HFF-Myc (cell line): ENCODE measurements at places on chromosomes 7 and 10.

DNA sequence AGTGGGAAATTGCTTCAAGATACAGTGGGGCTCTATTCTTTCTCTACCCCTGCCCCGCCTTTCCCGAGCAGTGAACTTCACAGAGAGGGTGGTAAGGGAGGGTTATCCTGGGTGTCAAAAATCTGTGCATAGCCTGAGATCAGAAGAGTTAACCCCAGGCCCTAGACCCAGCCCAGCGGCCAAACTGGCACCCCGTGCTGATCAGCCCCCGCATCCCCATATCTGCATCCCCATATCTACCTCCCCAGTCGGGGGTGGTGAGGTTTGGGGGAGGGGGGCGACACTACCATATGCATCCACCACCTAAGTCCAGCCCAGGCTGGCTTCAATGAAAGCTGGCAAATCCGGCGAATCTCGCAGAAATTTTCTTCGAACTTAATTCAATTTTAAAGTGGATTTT is 7.0 kb upstream of the DLX6 start:
- DNase-seq: no peak

GRCh38 chr7:55211726-55212125 is 153.4 kb upstream of the LANCL2 start:
- DNase-seq: no peak

- no peak for DNase-seq
These were observed 12.7 kb upstream of the DOCK1 start for GRCh38 chr10:126892226-126893175.

DNA sequence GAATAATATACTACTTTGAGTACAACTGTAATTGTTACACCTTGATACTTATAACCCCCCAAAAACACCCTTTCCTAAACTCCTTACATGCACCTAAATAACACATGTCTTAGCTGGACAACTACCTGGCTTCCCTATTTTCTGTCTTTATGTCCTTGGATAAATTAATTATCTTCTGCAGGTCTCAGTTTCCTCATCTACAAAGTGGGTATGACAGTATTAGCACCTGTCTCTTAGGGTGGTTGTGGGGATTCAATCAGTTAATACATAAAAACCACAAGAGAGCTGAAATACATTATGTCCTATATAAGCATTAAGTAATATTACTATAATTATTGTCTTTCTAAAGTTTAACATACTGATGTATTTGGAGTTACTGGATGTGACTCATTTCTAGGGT is 10.8 kb downstream of the STEAP2 start:
- no peak for DNase-seq

DNA sequence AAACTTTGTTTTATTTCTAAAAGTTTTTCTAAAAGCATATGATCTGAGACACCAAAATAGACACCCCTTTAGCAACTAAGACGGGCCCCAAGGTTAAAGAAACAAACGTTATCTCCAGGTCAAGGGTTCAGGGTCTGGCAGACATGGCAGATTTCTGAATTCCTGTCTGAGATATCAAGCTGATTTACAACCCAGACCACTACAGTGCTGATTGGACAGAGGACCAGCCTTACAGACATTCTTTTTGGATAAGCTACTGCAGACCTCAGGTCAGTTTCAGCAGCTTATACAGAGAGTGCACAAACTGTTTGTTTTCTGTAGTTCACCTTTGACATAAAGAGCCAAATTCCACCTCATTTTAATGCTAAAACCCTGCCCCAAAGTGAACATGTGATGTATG is 34.8 kb downstream of the SVOPL start:
- no peak for DNase-seq

- no peak for DNase-seq
These were observed 43.0 kb downstream of the KCNH2 start for GRCh38 chr7:150935149-150935548.

GRCh38 chr7:32957326-32958045 is at the start of gene FKBP9:
Gene FKBP9 (plus strand): TSS chr7:32957440. CDS start chr7:32957574, 134 bp downstream.
- DNase-seq: no peak

DNA sequence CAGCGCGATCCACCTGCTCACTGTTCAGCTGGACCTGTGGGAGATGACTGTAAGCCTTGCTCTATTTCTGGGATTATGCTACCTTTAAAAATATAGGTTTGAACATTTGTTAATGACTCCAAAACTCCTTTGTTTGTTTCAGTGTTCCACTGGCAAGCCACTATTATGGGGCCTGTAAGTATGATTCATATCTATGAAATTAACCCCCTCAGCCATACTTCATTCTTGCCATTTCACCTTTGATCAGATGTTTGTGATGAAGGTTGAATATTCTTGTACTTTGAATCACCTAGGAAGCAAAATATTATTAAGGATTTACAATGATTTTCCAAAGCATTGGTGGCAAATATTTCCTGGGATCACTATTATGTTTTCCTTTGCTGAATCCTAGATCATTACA is 23.9 kb upstream of the TFAM start:
- no peak for DNase-seq

DNA sequence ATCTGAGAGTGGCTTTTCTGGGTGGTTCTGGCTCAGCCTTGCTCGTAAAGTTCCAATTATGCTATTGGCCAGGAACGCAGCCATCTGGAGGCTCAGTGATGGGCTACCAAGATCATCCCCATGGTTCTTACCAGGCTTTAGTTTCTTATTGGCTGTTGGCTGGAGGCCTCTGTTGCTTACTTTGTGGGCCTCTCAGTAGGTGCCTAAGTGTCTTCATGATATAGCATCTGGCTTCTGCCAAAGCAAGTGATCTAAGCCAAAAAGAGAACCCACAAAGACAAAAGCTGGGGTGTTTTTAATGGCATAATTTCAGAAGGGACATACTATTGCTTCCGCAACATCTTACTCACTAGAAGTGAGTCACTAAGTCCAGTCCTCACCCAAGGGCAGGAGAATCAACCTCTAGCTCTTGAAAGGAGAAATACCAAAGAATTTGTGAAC is 132.0 kb upstream of the MDFIC start:
- DNase-seq: peak; percentile 52

DNA sequence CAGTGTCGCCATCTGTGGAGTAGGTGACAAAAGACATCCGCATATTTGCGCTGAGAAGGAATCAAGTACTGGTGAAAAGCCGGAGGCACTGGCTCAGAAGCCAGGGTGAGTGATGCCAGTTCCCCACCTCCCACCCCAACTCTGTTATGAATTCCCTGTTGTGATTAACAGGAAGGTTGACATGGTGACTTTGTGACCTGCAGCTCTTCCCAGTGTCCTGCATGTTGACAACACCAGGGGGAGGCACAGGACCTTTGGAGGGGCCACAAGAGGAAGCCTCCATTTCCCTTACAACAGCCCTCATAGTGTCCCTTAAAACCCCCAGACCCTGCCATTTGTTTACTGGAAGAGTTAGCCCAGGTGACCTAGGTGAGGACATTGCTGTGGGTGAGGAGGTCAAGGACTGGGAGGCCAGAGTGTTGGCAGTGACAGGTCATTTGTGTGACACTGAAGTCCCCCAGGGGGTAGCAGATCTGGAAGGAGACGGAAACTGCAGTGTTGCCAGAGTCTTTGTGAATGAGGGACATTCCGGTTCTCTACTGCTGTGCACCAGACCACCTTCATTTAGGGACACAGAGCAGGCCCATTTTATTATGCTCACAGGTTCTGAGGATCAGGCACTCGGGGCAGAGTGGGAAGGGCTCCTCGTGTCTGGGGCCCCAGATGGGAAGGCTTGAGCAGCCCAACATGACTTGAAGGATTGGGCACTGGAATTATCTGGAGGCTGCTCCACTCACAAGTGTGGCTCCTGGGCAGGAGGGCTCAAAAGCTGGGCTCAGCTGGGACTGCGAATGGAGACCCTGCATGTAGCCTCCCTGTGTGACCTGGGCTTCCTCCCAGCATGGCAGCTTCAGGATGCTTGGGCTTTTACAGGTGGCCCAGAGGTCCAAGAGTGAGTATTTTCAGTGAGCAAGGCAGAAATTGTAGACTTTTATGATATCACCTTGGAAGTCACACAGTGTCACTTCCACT is 13.0 kb upstream of the ANTXRL start:
- DNase-seq: no peak

- no peak for DNase-seq
These were observed 165.4 kb upstream of the RNF32 start for GRCh38 chr7:156475179-156475578.

- no peak for DNase-seq
These were observed 32.5 kb upstream of the ERCC6 start for GRCh38 chr10:49571388-49571787.

DNA sequence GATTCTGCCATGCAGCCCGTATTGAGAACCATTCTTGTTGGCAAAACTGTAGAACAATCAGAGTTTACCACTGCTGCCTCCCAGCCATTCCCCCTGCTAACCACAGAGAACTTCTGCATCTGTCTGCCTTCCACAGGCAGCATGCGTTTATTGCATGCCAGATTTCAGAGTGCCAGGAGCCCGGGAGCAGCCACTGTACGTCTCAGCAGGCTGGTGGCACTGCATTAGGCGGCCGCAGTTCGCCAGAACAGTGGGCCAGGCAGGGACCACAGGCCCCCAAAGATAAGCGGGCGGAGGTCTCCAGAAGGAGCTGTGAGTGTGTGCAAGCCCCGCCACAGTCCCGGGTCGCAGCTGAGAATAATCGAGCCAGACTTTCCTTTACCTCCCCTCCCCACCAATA is 31.8 kb downstream of the ZNF467 start:
- no peak for DNase-seq

GRCh38 chr7:22356701-22357310 is at the start of gene RAPGEF5:
Gene RAPGEF5 (minus strand): TSS chr7:22357154. CDS start chr7:22357060, 94 bp downstream.
- DNase-seq: no peak

- DNase-seq: peak; percentile 51
These were observed 45.5 kb upstream of the CYTH3 start for GRCh38 chr7:6317797-6318438.

DNA sequence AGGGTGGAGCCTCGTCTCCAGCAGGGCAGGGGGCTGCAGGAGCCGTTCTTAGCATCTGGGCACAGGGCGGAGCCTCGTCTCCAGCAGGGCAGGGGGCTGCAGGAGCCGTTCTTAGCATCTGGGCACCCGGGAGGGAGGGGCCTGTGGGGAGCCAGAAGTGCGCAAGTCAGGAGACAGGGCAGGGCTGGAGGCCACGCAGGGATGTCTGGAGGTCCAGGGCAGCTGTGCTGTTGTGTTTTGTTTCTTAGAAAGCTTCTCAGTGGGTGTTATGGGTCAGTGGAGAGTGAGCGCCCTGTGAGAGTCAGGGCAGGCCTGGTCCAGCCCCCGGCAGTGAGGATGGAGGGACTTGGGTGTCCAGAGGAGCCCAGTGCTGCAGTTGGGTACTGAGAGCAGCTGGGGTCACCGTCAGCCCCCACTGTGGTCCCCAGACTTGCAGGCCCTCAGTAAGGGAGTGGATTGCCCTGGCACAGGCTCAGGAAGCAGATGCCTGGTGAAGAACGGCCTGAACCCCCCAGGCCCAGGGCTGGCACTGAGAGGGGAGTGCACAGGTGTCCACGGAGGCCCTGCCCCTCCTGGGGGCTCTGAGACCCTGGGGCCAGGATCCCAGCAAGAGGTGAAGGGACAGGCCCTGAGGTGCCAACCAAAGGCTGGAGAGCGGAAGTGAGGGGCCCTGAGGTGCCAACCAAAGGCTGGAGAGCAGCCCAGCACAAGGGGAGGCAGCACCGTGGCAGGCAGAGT is 29.8 kb downstream of the FAM20C start:
- no peak for DNase-seq

DNA sequence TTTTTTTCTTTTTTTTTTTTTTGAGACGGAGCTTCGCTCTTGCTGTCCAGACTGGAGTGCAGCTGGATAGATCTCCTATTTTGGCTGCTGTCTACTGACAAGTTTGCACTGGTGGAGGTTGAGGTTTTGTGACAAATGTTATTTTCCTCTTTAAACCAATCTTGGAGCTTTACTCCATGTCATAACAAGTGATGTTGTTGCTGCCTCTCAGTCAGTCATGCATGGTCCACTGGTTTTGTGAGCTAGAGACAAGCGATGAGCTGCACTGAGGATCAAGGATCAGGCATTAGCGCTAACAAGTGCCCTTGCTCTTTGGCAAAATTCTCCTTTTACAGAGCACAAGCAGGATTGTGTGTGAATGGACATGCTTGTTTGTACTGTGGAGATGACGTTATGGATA is 805 bp upstream of the WDFY4 start:
- no peak for DNase-seq

DNA sequence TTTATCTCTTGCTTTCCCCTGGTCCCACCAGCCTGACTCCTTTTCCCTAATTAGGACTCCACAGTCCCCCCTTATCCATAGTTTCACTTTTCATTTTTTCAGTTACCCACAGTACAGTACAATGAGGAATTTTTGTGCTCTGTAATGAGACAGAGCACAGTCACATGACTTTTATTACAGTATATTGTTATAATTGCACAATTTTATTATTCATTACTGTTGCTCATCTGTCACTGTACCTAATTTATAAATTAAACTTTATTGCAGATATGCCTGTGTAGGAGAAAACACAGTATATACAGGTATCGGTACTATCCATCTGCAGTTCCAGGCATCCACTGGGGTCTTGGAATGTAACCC is 125.4 kb downstream of the KCNMA1 start:
- DNase-seq: no peak

- no peak for DNase-seq
These were observed 717.1 kb downstream of the GRID1 start for GRCh38 chr10:85649461-85649860.

DNA sequence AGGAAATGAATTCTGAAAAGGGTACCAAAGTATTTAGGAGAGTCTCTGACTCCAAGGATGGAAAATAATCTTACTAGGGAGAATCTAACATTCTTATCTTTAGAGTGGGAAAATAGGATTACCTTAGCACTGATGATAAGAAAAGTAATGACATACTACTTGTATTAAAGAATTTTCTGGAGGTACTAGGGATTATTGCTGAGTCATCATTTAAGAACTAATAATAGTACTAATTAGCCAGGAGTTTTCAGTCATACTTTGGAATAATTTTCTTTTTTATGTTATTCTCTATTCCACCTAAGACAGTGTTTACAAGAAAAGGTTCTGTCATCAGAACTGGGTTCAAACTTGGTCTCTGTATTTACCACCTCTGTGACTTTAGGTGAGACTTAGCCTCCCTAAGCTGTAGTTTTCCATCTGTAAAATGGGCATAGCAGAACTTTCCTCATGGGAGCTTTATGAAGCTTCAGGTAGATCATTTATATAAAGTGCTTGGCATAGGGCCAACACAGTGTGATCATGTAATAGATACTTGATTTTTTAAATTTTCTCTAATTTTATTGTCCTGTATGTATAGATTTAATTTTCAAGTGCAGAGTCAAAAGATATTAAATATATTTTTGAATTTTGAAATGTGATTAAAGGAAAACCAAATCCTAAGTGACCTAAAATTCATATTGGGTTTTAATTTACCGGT is 20.4 kb downstream of the ITGB8 start:
- no peak for DNase-seq

DNA sequence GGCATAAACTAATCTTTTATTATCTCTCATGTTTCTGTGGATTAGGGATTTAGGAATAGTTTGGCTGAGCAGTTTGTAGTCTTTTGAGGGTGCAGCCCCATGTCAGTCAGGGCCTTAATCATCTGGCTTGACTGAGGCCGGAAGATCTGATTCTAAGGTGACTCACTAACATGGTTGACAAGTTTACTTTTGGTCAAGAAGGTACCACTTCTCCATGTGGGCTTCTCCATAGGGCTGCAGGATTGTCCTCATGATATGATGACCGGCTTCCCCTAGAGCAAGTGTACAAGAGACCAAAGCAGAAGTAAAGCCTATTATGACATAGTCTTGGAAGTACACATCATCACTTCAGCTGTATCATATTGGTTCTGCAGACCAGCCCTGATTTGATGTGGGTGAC is 45.9 kb upstream of the OIT3 start:
- DNase-seq: no peak
